IPS-NIHi11 (cell line): ENCODE measurements at places on chromosomes 6 and 20.

GRCh38 chr20:13012886-13013285 lies 4.1 kb downstream of the SPTLC3 start:
- DNase-seq = peak; percentile 13

- no peak for DNase-seq
Measured at GRCh38 chr20:53576586-53577318, 16.9 kb downstream of the ZNF217 start.

- DNase-seq = no peak
Measured at GRCh38 chr20:3334156-3334943, 73.1 kb downstream of the DNAAF9 start.

GRCh38 chr20:52494244-52494643 lies 302.7 kb upstream of the ZFP64 start:
- DNase-seq = no peak

GRCh38 chr6:130494729-130495128 lies 128.9 kb downstream of the TMEM200A start:
- no peak for DNase-seq

DNA sequence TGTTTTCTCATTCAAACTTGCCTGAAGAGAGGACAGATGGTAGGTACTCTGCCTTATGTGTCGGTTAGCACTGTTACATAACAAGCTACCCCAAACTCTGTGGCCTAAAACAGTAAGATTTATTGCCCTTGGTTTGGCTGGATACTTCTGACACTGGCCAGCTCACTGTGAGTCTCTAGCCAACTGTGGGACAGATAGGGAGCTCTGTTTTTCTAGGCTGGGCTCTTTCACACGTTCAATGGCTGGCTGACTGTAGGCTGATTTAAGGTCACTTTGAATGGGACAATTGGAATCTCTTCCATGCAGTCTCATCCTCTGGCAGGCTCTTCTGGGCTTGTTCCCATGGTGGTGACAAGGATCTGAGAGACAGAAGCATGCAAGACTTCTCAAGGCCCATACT lies 39.4 kb upstream of the JAG1 start:
- no peak for DNase-seq

- DNase-seq = no peak
Measured at GRCh38 chr20:4229415-4229814, 214.1 kb upstream of the RNF24 start.

DNA sequence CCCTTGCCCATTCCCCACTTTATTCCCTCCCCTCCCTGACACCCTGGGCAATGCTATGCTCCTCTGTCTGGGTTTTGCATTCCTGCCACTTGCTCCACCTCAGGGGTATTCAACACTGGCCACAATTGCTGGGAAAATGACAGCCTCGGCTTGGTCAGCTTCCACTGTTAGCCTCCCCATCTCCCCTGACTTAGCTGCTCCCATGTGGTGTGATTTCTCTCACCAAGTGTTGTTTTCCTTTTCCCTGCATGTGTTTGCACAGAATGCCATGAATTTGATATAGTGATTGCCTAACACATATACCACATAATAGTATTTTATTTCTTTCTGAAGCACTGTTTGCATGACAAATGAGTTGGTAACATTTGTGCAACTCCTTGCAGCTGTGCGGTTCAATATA lies 1.4 kb upstream of the LEMD2 start:
- no peak for DNase-seq

GRCh38 chr20:24489631-24490260 lies 20.3 kb downstream of the SYNDIG1 start:
- no peak for DNase-seq

GRCh38 chr20:12047838-12048432 lies 130.2 kb downstream of the BTBD3 start:
- no peak for DNase-seq

DNA sequence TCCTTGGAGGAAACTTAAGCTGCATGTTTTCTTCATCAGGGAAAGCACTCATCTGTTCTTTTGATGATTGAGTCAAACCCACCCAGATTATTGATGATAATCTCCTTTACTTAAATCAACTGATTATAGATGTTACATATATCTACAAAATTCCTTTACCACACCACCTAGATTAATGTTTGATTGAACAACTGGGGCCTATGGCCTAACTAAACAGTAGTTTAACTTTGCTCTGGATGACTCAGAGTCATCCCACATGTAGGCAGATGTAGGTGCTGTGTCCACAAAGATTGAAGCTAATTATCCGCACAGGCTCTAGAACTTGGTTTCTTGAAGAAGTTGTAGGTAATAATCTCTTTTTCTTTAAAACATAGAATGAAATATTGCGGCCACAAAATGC lies 42.2 kb downstream of the PKIB start:
- no peak for DNase-seq

GRCh38 chr6:143465546-143465945 lies 14.9 kb downstream of the PEX3 start:
- no peak for DNase-seq

DNA sequence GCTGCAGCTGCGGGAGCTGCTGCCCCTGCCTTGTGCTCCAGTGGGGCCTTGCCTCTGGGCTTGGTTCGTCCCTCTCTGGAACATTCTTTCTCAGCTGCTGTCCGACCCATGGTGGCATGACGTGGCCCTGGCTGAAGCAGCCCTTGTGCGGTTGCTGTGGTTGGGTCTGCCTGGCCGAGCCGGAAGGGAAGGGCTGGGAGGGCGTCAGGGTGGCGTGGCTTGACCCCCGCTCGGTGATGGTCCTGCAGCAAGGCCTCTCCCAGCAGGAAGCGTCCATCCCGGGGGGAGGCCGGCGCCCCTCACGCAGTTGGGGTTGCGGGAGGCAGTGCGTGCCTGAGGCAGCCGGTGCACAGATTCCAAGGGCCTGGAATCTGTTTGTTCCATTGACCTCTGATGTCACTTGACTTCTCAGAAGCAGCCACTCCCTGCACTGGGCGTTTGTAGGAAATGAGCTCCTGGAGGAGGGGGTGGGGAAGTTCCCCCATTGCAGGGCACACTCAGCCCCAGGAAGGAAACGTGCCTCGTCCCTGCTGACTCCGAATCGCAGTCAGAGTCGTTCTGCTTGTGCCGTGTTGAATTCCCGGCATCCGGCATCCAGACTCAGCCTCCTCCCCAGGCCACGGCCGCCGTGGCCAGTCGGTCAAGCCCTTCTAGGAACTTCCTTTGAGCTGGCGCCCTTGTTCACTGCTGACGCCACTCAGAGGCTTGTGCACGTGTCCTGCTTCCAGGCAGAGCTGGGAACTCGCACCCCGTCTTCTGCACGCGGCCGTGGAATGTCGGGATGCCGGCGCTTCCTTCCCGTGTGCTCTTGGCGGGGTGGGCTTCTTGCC lies 9.7 kb upstream of the TNFRSF6B start:
- no peak for DNase-seq

- no peak for DNase-seq
Measured at GRCh38 chr6:89977808-89978748, 83.8 kb downstream of the GJA10 start.

GRCh38 chr20:24081077-24081476 lies 92.5 kb upstream of the GGTLC1 start:
- no peak for DNase-seq

DNA sequence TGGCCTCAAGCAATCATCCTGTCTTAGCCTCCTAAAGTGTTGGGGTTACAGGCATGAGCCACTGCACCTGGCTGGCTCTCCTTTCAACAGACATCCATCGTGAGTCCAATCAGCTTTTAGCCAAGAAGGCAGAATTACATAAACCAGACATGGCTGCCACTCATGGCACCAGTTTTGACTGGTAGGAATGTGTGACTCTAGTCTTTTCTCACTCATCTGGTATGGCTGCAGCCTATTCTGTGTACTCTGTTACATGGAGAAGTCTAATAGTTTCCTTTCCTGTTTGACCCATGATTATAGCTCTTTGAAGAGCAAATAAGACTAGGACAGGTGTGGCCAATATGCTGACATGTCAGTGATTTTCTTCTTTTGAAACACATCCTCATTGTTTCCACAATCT lies 27.0 kb upstream of the RNF144B start:
- no peak for DNase-seq

- no peak for DNase-seq
Measured at GRCh38 chr6:133969285-133969920, 16.4 kb downstream of the TBPL1 start.

GRCh38 chr6:100311707-100312251 lies 152.9 kb downstream of the SIM1 start:
- DNase-seq = no peak

- DNase-seq = no peak
Measured at GRCh38 chr6:170063431-170063830, 227.4 kb downstream of the DLL1 start.

DNA sequence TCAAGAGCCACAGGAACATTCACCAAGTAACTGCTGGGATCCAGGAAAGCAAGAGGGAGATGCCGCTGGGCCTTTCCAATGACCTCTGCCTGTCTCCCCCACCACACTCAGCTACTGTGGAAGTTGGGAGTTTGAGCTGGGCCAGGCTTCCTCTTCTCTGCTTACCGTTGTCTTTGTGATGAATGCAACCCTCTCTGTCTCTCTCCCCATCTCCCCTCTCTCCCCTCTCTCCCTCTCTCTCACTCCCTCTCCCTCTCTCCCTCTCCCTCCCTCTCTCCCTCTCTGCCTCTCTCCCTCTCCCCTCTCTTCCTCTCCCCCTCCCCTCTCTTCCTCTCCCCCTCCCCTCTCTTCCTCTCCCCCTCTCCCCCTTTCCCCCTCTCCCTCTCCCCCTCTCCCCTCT lies 54.8 kb downstream of the EDN3 start:
- DNase-seq = no peak

GRCh38 chr6:35993150-35993549 lies 31.3 kb downstream of the SLC26A8 start:
- no peak for DNase-seq

- DNase-seq = no peak
Measured at GRCh38 chr6:36248980-36249379, 20.9 kb upstream of the PNPLA1 start.
